ENCODE measurements at places on chromosomes 13 and 19. TPM values are rescaled to one million over a fixed set of nuclear protein-coding genes. Genes with fewer than 3 reads are reported as not detected.
A peak's percentile ranks its signal among the peaks of the same experiment; 100 is the strongest.

GRCh38 chr19:10214784-10215183 lies 16.3 kb downstream of the S1PR2 start:
- no peak for DNase-seq

GRCh38 chr13:46207828-46208227 lies 3.9 kb upstream of the LRRC63 start:
- DNase-seq: no peak

DNA sequence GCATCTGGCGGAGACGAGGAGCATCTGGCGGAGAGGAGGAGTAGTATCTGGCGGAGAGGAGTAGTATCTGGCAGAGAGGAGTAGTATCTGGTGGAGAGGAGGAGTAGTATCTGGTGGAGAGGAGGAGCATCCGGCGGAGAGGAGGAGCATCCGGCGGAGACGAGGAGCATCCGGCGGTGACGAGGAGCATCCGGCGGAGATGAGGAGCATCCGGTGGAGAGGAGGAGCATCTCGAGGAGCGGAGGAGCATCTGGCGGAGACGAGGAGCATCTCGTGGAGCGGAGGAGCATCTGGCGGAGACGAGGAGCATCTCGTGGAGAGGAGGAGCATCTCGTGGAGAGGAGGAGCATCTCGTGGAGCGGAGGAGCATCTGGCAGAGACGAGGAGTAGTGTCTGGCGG lies 18.6 kb downstream of the C13orf46 start:
- DNase-seq: no peak

Gene IQCN
- total RNA-seq: 1.7 TPM

DNA sequence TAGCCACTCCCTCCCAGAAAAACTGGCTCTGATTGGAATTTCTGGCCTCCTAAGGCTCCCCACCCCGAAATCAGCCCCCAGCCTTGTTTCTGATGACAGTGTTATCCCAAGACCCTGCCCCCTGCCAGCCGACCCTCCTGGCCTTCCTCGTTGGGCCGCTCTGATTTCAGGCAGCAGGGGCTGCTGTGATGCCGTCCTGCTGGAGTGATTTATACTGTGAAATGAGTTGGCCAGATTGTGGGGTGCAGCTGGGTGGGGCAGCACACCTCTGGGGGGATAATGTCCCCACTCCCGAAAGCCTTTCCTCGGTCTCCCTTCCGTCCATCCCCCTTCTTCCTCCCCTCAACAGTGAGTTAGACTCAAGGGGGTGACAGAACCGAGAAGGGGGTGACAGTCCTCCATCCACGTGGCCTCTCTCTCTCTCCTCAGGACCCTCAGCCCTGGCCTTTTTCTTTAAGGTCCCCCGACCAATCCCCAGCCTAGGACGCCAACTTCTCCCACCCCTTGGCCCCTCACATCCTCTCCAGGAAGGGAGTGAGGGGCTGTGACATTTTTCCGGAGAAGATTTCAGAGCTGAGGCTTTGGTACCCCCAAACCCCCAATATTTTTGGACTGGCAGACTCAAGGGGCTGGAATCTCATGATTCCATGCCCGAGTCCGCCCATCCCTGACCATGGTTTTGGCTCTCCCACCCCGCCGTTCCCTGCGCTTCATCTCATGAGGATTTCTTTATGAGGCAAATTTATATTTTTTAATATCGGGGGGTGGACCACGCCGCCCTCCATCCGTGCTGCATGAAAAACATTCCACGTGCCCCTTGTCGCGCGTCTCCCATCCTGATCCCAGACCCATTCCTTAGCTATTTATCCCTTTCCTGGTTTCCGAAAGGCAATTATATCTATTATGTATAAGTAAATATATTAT lies 6.1 kb downstream of the FOSB start:
- DNase-seq: no peak

GRCh38 chr13:101892296-101892695 lies 439.8 kb downstream of the ITGBL1 start:
- DNase-seq: no peak

DNA sequence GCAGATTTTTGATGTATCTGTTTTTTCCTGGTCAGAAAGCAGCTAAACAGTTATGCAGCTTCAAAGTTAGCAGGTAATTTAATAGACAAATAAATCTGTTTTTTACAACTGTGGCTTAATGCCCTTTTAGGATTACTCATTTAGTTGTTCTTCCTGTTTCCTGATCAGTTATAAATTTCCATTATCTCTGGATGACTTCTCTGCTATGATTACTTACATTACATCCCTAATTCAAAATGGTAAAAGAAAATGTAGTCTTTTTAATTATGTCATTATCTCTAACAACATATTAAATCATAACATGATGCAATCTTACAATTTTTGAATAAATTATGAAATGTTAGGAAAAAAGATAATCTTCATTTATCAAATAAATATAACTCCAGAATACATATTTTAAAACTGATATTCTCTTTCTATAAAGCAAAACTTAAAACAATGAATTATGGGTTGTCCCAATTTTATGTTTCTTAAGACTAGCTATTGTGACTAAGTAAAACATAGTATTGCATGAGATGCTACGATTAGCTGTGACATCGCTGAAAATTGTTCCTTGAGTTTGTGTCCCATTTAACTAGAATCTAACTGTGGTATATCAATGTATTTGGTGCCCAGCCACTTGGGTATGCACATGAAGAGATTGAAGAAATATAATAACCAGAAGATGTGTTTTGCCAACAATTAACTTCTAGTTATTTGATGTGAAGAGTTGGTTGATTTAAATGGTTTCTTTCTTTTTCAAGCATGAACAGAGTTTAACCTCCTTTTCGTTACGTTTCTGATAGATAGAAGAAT lies 605.3 kb upstream of the SPRY2 start:
- no peak for DNase-seq

Gene SLC7A10
- not detected for total RNA-seq

- no peak for DNase-seq
Measured at GRCh38 chr19:51055866-51056265, 9.0 kb downstream of the KLK13 start.

GRCh38 chr13:80305737-80306136 lies 35.2 kb downstream of the SPRY2 start:
- no peak for DNase-seq

GRCh38 chr13:70747262-70747661 lies 639.0 kb upstream of the KLHL1 start:
- DNase-seq: no peak

GRCh38 chr19:18097217-18097992 lies at the start of gene MAST3:
Gene MAST3 (plus strand): TSS chr19:18097778. CDS start chr19:18097793, 15 bp downstream.
- peak; percentile 96 for DNase-seq

Gene TUBA3C
- not detected for total RNA-seq

DNA sequence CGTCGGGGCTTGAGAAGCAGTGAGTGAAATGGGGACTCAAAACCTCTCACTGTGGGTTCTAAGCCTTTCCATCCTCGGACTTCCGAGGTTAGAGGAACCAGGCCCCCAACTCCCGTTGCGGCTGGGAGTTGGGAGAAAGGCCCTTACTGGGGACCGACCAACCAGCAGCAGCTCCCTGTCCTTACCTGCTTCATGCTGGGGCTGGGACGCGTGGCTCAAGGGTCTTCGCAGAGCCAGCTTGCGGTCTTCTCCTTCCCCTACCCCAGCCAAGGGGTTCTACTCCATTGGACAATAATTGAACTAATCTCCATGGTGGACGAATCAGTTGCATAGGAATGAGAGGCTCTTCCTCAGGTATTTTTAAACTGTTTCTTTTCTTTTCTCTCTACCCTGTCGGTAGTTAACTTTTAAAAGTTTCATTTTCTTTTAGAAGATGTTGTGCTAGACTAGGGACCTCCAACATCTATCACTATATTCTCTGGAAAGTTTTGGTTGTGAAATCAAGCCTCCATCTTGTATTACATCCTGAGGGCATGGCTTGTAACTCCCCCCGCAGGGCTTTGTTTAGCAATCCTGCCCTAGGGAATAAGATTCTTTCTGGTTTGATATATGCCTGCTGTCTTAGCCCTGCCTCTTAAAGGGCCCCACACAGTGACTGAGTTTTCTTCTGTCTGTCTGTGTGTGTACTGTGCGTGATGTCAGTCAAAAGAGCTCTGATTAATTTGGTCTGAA lies 1027.1 kb upstream of the PCDH9 start:
- no peak for DNase-seq

Gene ZNF225
- total RNA-seq: 4.5 TPM

- DNase-seq: peak; percentile 11
Measured at GRCh38 chr19:30064348-30064699, 122.3 kb downstream of the URI1 start.

DNA sequence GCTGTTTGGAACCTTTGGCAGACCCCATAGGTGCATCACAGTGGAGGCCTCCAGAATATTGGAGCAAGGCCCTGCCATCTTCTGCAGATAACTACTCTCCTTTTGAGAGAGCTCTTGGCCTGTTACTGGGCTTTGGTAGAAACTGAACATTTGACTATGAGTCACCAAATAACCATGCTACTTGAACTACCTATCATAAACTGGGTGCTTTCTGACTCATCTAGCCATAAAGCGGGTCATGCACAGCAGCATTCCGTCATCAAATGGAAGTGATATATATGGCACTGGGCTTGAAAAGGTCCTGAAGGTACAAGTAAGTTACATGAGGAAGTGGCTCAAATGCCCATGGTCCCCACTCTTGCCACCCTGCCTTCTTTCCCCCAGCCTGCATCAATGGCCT lies 782.5 kb upstream of the SLITRK6 start:
- DNase-seq: no peak

DNA sequence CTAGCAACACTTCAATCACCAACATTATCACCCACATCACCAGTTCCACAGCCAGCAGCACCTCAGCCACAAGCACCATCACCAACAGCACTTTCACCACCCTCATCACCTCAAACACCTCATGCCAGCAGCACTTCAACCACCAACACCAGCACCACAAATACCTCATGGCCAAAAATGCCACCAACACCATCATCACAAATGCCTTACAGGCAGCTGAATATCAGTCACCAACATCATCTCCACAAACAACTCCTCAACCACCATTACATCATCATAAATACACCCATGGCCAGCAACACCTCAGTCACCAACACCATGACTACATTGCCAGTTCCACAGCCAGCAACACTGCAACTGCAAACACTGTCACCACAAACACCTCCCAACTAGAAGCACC lies 10.4 kb downstream of the FCER2 start:
- no peak for DNase-seq

DNA sequence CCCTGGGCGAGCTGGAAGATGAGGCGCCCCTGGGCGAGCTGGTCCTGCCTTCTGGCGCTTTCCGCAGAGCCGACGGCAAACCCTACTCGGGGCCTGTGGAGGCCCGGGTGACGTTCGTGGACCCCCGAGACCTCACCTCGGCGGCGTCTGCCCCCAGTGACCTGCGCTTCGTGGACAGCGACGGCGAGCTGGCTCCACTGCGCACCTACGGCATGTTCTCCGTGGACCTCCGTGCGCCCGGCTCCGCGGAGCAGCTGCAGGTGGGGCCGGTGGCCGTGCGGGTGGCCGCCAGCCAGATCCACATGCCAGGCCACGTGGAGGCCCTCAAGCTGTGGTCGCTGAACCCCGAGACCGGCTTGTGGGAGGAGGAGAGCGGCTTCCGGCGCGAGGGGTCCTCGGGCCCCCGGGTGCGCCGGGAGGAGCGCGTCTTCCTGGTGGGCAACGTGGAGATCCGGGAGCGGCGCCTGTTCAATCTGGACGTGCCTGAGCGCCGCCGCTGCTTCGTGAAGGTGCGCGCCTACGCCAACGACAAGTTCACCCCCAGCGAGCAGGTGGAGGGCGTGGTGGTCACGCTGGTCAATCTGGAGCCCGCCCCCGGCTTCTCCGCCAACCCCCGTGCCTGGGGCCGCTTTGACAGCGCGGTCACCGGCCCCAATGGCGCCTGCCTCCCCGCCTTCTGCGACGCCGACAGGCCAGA lies 6.3 kb downstream of the CILP2 start:
- DNase-seq: no peak

GRCh38 chr19:2524840-2525723 lies 49.2 kb downstream of the GADD45B start:
- DNase-seq: no peak

Gene ZNF607
- 4.0 TPM for total RNA-seq

Gene AZU1
- total RNA-seq: not detected

- no peak for DNase-seq
Measured at GRCh38 chr19:51478381-51479234, at the start of gene CEACAM18. Gene CEACAM18 (plus strand): TSS chr19:51478539.

All from activated CD4-positive, alpha-beta memory T cell treated with anti-CD3 and anti-CD28 coated beads, Interleukin-2, amount 10 ng/mL, durations not matched to agents 7 days and 5 days (primary cell).